ENCODE measurements at places on chromosomes 4 and X.

DNA sequence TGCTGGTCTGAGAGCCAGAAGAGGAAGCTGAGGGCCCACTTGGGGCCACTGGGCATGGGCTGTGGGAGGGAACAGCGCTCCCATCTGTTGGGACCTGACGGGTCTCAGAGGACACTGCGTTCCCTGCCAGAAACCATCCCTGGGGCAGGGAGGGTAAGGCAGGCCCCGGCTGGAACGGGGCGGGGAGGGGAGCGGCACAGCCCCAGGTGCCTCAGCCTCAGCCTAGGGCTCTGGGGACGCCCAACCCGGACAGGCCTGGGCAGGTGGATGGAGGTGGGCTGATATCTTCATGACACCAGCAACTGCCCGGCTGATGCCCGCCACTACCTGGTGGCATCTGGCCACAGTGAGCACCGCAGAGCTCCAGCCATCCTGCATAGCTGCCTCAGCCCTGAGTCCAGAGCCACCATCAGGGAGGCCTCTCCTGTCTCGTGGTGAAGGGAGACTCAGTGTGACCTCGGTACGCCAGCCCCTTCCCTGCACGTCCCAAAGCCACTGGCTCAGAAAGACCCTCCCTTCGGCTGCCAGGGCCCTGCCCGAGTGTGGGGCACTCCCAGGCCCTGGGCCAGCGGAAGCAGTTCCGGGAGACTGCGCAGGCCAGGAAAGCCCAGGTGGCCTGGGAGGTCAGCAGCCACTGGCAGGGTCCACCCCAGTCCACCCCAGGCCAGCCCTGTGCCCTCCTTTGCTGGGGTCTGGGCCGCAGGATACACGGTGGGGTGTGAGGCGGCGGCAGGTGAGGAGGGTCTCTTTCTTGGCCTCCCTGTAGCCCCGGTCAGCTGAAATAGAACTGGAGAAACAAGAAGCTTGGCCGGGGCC lies 34.6 kb upstream of the FGFR3 start:
- DNase-seq = no peak

DNA sequence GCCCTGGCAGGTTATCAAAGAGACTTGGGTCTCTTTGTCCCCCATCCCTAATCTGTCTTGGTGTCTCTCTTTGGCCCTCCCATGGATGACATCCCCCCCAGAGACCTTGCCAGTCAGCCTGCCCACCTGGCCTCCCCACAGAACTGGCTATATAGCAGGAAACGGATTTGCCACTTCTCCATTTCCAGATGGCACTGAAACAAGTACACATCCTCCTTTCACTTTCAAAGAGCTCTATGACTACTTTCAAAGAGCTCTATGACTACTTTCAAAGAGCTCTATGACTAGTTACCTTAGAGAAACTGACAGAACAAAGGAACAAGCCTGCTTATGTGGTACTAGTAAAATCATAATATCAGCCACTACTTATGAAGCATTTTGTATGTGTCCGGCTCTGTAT lies 175.3 kb downstream of the MAML3 start:
- no peak for DNase-seq

DNA sequence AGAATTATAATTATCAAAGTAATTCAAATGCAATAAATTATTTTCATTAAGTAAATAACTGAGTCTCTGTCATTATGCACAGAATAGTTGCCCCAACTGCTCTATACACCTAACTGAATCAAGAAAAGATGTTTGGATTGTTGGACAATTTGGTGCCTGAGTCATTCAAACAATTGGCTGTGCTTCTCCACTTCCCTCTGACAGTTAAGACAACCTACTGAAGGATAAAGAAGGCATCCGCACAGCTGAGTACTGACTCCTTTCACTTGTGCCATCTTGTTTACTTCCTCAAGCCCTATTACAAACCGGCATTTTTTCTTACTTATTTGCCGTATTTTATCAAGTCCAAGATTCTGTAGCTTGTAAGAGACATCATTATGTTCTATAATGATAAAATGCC lies 110.6 kb upstream of the C1QTNF7 start:
- no peak for DNase-seq

DNA sequence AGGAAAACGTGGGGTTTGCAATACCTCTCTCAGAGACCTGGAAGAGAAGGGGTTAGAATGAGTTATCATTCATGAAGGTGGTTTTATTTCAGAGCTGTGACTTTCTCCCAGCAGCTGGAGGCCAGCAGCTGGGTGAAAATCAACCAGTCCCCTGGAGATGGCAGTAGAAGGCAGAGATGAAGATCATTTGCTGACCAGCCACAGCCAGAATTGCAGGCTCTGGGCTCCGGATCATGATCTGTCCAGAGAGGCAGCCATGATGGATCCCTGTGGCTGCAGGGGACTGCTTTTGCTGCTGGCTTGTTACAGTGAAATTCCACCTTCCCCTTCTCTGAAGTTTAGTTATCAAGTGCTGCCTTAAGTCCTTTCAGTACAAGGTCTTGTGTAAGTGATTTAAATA lies 46.9 kb upstream of the TAB3 start:
- no peak for DNase-seq

DNA sequence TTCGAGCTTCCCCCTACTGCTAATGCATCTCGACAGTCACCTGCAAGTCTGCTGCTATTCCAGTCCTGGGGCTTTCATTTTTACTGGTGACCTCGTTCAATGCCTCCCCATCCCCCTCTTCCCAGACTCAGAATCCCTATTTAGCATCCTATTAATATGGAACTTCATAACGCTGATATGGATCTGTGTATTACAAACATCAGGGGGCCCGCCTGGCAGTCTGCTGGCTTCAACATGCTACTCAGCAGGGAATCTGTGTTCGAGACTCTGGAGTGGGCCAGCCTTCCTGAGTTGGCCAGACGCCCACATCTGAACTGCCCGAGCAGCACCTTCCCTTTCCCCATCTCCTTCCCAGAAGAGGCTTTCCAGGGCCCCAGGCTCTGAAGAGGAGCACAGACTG lies 173.9 kb upstream of the PPARGC1A start:
- no peak for DNase-seq

- no peak for DNase-seq
Observed at GRCh38 chr4:148196164-148196563, 246.1 kb downstream of the NR3C2 start.

DNA sequence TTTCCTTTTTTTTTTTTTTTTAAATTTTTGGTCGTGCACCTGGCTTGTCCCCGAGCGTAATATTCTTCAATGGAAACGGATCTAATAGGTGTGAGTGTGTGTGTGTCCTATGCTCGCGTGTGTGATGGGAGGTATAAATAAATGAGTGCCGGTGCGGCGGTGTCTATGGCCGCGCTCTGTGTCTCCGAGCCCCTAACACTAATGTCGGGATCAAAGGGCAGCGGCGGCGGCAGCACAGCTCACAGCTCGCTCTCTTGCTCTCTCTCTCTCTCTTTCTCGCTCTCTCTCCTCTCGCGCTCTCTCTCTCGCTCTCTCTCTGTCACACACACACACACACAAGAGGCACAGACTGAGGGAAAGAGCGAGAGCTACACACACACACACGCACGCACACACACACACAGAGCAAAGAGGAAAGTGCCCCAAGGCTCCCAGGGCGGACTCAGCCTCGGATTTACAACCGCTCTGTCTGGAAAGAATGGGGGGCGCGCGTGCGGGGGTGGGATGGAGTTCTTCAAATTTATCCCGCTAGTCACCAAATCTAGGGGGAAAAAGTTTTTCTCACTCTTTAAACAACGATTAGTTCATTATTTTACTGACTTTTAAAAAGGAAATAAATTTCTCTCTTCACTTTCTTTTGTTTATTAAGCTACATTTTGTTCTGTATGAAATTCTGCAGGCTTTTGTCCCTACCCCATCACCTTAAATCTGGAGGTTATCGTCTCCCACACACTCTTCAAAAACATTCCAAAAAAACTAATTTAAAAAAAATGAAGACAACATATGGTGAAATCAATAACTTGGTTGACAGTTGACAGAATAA lies at the start of gene ZNF827:
Gene ZNF827 (minus strand): TSS at position 206 of the 823 bp plus-strand sequence. CDS start 416 bp downstream, outside the sequence.
- peak; percentile 60 for DNase-seq

- DNase-seq = no peak
Observed at GRCh38 chr4:184153781-184154180, 63.9 kb downstream of the ENPP6 start.

Data from stimulated activated CD4-positive, alpha-beta T cell treated with anti-CD3 and anti-CD28 coated beads, Interleukin-4, amount 100 ng/mL, for 4 hours (primary cell).